ENCODE measurements at places on chromosomes 1 and 21.

DNA sequence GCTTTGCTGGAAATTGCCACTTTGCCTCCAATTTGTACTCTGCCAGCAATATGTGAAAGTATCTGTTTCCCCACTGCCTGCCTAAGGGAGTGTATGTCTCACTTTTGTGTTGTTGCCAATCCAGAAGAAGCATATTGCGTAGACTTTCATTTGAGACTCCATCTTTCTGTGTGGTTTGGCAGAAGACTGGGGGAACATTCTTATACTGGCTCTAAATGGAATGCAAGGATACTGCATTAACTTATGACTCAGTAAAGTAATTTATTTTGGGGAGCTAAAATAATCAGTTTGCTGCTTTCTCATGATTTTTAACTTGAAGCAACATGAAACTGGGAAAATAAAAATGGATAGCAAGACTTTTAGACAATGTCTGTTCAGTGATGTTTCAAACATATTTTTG lies 107.7 kb upstream of the TMPRSS2 start:
- DNase-seq, result no peak

GRCh38 chr1:227917081-227917950 lies 30.4 kb downstream of the WNT9A start:
- no peak for DNase-seq

- no peak for DNase-seq
Observed at GRCh38 chr1:55353707-55354620, 138.8 kb upstream of the USP24 start.

GRCh38 chr1:67604778-67605177 lies 80.2 kb upstream of the GADD45A start:
- DNase-seq, result no peak

GRCh38 chr1:16718908-16719533 lies 21.3 kb upstream of the RNU1-4 start:
- DNase-seq, result no peak

DNA sequence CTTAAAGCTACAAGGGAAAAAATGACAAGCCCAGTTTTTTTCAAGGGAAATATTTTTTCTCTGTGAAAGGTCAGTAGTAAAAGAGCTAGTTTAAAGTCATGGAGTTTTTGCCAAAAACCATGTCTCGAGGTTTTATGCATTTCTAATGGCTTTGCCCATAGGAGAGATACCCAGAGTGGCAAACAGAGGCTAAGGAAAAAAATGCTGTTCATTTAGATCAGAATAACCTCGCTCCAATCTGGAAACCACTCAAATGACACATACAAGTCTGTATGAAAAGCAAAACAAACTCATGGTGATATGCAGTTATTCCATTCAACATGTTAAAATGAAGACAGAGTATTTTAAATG lies 36.9 kb upstream of the EDEM3 start:
- no peak for DNase-seq
